Putamen (tissue), 1 donor: ENCODE measurements at places on chromosomes 7 and 10.

DNA sequence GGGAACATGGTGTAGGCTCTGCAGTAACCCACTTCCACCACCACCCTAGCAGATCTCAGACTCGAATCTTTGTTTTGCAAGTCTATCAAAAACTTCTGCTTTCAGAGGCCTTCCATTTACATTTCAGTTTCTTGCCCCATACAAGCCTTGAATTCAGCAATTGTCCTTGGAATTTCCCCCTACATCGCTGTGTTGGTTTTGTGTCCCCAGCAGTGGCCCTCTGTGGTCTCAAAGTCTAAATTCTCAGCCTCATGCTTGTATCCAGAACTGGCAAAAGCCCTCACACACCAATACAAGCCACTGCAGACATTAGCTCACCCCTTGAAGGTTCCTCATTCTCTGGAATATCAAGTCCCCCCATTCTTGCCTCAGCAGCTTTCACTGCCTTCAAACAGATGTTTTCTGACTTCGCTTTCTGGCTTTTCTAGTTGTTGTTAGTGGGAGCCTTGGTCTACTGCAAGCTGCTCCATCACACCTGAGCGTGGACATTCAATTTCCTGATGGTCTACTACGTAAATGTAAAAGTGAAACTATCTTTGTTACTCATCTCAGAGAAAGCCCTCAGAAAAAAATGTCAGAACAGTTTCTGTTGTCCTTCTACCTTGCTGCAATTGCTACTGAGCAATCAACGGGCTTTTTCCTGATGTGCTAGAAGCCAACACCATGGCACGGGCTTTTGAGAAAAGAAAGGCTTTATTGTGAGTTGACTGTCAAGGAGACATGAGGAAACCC lies 1.8 kb upstream of the NUB1 start:
- DNase-seq = no peak

DNA sequence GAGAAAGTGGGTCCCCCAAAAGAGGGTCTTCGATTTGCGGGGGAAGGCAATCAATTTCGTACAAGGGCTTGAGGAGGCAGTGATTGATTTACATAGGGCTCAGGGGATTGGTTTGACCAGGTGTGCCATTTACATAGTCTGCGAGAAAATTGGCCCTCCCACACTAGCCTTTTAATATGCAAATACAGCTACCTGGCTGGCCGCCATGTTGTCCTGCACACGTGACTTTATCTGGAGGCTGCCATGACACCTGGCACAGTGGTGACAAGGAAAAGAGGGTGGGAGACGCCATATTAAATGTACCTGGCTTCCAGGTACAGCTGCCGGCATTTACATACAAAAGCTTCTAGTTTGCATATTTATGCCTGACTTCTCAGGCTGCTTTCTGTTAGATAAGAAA lies 1577.2 kb upstream of the LRRTM3 start:
- no peak for DNase-seq

DNA sequence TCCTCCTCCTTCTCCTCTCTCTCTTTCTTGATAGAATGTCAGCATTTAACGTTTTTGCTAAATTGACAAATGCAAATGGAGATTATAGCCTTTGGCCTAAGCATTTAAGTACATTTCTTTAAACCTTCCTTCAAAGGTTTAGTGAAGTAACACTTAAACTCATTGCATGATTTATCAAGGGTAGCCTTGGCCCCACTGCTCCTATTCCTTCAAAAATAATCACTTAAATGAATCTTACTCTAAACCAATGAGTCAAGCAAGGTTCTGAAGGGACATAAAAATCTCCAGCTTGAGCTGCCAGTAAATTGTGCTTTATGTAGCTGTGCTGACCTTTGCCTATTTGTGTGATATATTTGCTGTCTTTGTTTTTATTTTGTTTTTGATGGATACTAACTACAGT lies 358.5 kb upstream of the AKR1E2 start:
- DNase-seq = no peak

GRCh38 chr7:144830024-144830785 lies 5.6 kb downstream of the TPK1 start:
- DNase-seq = no peak

DNA sequence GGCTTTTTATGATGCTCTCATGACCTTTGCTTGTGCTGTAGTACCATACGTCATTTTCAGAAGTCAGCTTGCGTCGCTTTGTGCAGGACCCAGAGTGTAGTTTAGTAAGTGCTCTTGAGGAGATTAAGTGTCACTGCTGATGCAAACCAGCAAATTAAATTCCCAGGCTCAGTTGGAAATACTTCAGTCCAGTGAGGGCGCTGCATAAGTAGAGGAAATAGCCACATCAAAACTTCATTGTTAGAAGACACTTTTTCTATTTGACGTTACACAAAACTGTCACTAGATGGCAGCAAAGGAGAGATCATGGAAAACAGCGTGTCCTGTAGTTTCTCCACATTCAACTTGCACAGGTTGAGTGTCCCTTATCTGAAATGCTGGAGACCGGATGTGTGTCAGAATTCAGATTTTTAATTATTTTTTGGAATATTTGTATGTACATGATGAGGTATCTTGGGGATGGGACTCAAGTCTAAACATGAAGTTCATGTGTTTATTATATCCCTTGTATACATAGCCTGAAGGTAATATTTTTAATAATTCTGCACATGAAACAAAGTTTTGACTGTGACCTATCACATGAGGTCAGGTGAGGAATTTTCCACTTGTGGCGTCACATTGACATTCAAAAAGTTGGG lies 7.9 kb downstream of the ZNF22 start:
- peak; percentile 78 for DNase-seq

DNA sequence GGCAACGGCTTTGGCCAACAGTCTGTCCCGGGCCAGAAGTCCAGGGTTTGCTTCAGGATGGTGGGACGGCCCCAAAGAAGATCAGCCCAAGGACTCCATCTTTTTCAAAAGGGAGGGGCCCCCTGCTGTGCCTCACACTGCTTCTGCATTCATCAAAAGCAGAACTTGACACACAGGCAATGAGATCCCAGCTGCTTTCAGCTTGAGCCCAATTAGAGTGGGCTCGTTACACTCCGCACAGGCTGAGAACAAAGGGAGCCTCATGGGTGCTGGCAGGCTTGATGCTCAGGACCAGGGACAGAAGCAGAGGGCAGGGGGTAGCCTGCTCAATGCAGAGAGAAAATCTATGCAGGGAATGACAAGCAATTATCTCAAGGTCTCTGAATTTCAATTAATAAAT lies 45.5 kb downstream of the VOPP1 start:
- peak; percentile 47 for DNase-seq

DNA sequence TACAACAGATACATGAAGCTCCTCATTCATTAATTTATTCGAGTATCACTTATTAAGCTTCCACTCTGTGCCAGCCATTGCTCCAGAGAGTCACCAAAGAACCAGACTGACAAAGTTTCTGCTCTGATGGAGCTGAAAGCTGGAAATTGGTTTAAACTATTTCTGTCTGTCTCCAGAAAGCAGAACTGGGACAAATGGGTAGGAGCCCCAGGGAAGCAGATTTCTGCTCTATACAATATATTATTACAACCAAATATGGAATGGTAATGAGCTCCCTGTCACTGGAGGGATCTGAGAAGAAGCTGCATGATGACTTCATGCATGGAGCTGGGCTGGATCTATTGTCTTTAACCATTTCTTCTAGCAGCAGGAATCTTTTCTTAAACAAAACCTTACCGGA lies 165.4 kb upstream of the ADO start:
- no peak for DNase-seq

DNA sequence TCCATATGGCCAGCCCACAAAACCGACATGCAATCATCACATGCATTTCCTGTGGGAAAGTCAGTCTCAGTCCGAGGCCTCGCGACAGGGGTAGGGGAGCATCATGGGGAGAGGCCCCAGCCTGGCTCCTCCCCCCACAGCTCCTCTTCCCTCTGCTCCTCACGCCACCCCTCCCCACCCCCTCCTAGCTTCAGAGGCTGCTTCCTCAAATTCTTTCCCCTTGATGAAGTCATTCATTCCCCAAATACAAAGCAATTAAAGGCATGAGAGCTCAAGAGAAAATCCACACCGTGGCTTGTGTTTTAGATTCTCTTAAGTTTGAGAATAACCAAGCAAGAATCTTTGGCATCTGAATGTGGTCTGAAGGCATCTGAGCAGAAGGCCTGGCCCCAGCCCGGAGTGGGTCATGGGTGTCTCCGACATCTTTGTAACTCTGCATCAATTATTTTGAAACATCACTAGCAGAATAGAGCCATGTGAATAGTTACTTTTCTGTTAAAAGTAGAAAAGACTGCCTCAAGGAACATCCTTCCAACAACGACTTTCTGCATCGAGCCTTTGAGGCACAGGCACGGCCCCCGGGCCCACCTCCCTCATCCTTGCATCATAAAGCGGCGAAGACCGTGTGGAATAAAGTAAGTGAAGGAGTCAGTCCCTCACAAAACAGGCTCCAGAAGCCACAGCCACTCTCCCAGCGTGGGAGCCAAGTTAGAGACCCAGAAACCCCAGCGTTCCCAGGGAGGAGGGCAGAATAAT lies 90.9 kb downstream of the DIP2C start:
- no peak for DNase-seq

- DNase-seq = peak; percentile 39
These were observed 95.8 kb downstream of the ARHGAP22 start for GRCh38 chr10:48508791-48509772.

GRCh38 chr10:93462881-93463280 lies 19.3 kb downstream of the MYOF start:
- no peak for DNase-seq

DNA sequence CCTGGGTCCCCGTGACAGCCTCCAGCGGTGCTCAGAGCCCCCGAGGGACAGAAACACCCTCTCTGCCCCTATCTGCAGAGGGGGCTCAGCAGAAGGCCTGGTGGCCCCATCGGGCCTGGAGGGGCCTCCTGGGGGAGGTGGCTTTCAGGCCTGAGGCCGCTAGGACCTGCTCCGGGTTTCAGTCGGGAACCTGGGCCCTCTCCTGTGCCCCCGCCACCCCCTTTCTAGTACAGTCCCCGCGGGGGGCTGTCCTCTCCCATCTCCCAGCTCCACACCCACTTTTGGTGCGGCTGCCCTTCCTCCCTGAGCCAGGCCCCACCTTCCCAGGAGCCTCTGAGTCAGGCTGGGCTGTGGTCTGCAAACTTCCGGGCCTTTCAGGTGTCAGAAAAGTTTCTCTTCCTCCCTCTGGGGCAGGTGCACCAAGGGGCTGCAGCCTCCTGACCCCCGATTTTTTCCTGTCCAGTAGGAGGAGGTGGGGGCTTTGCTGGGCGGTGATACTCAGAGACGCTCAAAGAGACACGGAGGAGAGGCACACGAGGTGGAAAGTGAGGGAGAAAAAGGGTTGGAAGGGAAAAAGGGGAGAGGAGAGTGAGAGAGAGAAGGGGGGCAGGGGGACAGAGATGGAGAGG lies 692 bp downstream of the CARD11 start:
- no peak for DNase-seq

- no peak for DNase-seq
These were observed 469 bp upstream of the NOC3L start for GRCh38 chr10:94363251-94363565.

DNA sequence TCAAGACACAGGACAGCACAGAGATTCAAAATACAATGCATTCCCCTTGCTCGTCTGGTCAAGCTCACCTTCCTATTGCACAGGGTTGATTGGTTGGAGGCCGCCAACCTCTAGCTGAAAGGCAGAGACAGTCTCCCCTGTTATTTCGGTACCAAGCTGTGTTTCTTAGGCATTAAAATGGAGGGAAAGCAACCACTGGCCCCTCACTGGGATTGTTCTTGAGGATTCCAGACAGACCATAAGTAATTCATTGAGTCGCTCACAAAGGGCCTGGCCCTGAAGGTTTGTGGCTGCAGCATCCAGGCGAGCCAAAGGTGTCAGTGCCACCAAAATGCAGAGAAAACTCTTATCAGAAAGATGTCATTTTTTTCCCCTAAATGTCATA lies 81.2 kb downstream of the PARP12 start:
- no peak for DNase-seq

GRCh38 chr10:118982366-118982765 lies 47.1 kb upstream of the NANOS1 start:
- no peak for DNase-seq

DNA sequence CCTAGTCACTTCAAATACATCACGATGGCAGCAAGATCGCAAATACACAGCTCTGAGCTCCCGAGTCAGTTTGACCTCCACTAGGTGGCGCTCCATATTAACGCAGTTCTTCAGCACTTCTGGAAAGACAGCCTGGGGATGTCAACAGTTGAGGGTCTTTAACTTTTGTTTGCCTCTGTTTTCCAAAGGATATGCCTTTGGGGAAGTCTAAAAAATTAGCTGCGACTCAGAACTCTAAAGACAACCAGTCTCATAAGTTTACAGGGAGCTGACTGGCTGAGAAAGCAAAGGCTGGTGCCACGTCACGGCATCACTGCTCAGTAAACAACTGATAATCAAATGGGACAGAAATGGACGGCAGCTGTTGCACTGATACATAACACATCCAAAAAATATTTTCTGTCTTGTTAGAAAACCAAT lies 458.8 kb downstream of the SORCS1 start:
- peak; percentile 59 for DNase-seq

- no peak for DNase-seq
These were observed 31.7 kb downstream of the POLR1F start for GRCh38 chr7:19677180-19677579.

DNA sequence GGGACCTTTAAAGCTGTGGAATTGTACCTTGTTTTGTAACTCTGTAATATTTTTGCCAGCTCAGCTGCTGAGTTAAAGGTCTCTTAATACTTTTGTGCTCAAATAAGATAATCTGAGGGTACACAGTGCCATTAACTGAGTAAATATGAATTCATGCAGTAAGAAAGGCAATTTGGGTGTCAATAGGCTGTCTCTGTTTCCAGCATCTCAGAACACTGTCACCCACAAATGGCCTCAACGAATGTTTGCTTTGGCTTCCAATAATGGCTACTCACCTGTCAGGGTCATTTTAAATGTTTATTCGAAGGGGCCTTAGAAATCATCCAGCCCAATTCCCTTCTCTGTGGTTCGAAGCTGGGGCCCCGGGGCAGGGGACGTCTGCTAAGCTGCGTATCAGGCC lies 225.4 kb downstream of the ZMYND11 start:
- DNase-seq = no peak

DNA sequence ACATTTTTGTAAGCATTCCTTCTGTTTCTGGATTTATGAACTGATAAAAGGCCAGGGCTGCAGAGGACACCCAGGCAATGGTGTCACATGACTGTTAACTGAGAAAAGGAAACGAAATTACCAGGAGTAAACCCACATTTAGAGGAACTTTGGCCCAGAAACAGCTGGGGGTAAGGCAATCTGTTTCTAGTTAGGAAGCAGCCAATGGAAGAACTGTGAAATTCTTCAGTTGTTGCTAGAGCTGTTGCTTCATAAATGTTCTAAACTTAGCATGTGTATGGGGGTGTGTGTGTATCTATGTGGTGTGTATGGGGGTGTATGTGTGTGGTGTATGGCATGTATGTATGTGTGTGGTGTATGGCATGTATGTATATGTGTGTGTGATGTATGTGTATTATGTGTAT lies 11.8 kb upstream of the PDCD4 start:
- no peak for DNase-seq

DNA sequence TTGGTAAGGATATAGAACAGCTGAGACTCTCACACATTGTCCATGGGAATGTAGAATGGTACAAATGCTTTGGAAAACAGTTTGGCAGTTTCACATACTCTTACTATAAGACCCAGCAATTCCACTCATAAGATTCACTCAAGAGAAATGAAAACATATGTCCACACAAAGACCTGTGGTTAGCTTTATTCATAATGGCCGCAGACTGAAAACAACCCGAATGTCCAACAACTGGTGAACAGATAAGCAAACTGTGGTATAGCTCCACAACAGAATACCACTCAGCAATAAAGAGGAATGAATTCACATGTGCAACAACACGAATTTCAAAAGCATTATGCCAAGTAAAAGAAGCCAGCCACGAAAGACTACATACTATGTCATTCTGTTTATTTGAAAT lies 33.5 kb upstream of the CUL1 start:
- no peak for DNase-seq

GRCh38 chr7:66575398-66575797 lies 53.3 kb upstream of the KCTD7 start:
- DNase-seq = no peak
